ENCODE measurements at places on chromosomes 3 and 15.

- DNase-seq: no peak
These were observed 121.8 kb downstream of the CTNNB1 start for GRCh38 chr3:41320953-41321641.

DNA sequence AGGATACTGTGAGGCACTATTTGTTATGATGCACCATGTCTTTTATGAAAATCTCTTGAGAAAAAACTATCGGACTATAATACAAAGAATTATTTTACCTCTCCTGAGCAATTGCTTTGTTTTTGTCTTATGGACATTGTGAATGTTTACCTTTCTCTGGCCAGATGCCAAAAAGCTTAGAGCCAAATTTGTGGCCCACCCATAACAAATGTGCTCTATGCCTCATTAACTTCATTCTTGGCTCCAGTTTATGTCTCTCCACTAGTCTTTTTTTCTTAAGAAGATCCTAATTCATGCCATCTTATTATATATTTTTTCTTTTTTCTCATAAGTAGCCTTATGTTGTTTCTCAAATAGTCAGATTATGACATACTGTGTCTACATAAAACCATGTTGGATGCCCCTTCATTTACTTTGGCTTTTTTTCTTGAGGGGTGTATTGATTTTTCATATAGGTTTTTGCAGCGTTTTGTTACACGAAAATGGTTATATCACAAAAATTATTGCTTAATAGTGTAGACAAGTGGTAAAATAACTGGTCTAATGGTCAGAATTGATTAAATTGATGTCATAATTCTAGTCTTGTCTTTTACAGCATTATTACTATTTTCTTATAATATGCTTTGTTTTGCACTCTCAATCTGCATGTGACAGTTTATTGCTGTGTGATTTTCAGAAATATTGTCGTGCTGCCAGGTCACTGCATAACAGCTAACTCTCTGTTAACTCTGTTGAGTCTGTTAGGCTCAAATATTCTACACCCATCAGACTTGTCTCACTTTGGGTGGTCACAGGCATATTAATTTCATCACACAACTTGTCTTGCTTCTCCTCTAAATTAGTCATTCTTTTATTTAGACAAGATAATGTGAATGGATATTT, 18.2 kb downstream of the SENP8 start:
- no peak for DNase-seq

DNA sequence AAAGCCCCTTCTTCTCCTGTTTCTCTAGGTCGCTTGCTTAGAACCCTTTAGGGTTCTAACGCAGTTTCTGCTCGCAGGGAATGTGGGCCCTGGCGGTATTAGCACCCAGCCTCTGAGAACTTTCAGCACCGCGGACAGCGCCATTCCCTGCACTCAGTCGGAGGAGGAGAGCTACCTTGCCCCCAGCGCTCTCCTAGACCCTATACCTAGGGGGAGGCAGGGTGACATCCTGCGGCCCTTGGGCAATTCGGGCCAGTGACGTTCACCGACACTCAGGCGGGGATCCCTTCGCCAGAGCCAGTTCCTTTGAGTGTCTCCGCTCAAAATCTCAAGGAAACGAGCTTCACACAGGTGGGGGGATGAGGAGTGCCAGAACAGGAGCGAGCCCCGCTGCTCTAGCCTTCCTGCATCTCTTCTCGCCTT, 1.3 kb downstream of the SLC7A14 start:
- no peak for DNase-seq

GRCh38 chr3:178901204-178901603, 170.4 kb downstream of the ZMAT3 start:
- no peak for DNase-seq

DNA sequence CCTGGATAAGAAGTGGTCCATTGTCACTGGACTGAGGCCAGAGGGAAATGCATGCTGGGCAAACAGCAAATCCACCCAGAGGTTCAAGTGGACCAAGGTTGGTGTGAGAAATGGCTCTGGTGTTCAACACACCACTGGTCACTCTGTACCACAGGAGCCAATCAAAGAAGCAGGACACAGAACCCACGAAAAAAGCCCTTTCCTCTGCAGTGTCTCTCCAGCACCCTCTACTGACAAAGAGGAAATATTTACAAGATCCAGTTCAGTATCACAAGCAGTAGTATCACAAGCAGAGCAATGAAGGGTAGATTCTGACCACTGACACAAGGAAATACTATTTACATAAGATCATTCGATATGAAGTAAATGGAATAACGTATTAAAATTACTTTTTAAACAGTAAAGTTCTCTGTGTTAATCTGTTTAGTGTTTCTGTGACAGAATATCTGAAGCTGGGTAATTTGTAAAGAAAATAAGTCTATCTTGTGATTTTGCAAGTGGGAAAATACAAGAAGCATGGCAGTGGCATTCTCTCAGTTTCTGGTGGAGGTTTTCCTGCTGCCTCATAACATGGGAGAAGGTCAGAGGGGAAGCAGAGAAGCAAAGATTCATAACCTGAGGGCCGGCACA, 390.7 kb downstream of the EFHB start:
- DNase-seq: no peak

DNA sequence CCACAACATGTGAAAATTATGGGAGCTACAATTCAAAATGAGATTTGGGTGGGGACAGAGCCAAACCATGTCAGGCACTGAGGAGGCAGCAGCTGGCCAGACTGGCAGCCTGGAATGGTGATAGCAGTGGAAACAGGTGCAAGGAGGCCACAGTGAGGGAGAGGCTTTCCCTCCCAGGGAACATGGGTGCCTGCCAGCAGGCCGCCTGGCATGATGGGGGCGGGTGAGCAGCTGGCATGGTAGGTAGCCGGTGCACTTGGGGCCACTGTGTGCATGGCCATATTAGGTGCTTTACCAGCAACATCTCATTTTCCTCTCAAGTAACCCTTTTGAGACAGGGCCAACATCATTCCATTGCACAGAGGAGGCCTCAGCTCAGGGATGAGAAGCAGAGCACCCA, 18.3 kb upstream of the MRPS22 start:
- no peak for DNase-seq

- no peak for DNase-seq
These were observed 11.7 kb upstream of the BTBD1 start for GRCh38 chr15:83078712-83079111.

DNA sequence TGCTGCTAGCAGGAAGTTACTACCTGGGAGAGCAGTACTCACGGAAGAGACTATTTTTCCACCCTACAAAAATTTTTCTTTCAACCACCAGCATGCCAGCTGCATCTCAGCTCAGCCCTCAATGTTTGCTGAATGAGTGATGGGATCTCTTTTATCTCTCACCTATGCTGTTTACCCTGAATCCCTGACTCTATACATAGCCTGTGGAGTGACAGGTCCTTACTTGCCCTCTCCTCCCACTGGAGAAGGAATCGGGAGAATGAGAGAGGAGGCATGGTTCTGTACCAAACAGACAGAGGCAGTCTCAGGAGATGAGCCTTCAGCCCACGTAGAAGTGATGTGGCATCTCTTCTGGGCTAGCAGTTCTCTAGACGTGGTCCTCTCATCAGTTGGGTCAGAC, 6.7 kb upstream of the DGKG start:
- DNase-seq: no peak

DNA sequence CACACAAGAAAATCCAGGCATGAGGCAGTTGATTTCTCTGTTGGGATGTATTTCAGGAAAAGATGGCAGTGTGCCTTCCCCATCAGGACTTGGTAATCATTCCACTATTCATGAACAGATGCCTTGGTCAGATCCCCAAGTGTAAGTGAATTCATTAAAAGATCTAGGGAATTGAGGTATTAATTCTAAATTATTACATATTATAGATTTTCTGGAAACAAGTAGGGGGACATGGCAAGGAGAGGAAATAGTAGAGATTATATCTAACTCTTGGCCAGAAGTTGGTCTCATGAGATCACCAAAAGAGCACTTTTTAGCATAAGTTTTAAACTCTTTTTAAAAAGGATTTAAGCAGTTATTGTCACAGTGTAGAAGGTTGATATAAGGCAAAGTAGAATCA, 74.4 kb upstream of the MDFIC2 start:
- no peak for DNase-seq

DNA sequence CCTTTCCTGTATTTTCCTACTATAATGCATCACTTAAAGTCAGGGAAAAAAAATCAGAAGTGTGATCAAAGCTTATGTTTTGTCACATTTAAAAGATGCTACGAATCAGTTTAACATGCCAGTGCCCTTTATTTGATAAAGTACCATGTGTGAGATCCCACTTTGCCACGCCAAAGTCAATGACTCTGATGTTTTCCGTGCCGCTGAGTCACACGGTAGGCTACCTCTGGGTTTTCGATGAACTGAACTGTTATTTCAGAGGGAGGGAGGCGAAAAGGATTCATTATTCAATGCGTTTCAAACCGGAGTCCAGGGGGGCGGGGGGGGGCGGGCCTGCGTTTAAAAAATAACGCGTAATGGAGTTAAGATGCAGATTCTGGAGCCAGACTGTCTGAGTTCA, 203.0 kb downstream of the ABHD5 start:
- DNase-seq: no peak

- DNase-seq: no peak
These were observed 598.4 kb upstream of the ZNF717 start for GRCh38 chr3:76383781-76384180.

DNA sequence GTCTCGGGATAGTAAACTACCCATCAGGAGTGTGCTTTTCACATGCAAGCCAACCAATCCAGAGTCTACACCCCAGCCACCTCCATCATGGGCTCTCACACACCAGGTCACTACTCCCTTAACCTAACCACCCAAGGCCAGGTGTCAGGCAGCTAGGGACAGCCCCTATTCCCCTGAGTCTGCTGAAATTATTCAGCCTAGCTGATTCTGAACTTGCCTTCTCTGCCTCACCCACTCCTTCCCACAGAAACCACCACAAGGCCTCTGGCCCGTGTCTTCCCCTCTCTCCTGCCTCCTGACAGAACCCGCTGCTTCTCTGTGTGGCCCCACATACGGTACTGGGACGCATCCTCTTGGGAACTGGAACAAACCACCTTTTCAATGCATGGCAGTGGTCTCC, 82.1 kb downstream of the PCSK6 start:
- DNase-seq: no peak

- no peak for DNase-seq
These were observed 168.1 kb upstream of the CD96 start for GRCh38 chr3:111373861-111374260.

DNA sequence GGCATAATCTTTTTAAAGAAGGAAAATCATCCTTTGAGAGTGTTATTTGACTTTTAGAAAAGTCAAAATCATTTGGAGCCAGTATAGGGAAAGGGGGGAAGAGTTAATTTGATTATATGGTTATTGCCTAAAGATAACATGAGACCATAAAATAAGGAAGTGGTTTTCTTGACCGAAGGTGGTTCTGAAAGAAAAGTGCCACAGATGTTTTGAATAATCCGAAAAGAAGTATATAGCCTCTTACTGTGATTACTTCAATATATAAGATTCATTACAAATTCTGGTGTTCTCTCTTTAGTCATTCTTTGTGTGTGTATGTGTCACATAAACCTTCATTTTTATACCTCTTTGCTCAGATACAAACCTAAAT, 1.1 kb downstream of the DNAJB11 start:
- DNase-seq: no peak

DNA sequence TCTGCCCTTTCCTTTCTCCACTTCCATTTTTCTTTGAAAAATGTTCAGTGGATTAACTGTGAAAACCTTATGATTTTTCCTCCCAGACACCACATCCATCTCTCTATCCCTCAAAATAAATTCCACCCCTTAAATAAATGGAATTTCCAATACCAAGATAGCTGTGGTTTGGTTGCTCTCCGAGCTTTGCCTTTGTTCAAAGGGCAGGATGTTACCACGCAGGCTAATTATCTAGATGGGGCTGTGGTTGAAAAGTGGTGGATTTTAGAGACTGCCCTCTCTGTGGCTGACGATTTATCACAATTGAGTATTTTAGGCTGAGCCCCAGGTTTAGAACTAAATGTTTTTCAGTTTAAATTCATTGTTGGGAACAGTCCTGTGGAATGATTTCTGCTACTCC, 36.9 kb upstream of the CMSS1 start:
- DNase-seq: no peak
